ENCODE measurements at places on chromosomes 1 and 21.

DNA sequence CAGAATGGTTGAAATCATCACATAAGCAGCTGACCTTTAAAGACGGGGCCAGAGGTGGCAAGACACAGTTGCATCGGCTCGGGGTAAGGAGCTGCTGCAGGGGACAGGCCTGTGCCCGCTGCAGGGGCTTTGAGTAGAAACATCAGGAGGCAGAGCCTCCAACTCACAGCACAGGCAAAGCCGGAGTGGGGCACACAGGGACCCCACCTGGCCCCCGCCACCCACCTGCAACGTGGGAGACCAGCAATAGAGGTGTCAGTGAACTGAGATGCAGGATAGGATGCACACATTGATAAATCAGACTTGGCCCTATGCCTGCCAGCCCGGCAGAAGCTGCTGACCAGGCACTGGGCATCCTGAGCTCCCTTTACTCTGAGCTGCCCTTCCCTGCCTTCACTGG, 257.2 kb downstream of the NPHP4 start:
- DNase-seq: no peak

- no peak for DNase-seq
Measured at GRCh38 chr21:26948194-26948593, 18.7 kb downstream of the ADAMTS5 start.

- no peak for DNase-seq
Measured at GRCh38 chr1:223429313-223429731, 36.1 kb downstream of the CCDC185 start.

DNA sequence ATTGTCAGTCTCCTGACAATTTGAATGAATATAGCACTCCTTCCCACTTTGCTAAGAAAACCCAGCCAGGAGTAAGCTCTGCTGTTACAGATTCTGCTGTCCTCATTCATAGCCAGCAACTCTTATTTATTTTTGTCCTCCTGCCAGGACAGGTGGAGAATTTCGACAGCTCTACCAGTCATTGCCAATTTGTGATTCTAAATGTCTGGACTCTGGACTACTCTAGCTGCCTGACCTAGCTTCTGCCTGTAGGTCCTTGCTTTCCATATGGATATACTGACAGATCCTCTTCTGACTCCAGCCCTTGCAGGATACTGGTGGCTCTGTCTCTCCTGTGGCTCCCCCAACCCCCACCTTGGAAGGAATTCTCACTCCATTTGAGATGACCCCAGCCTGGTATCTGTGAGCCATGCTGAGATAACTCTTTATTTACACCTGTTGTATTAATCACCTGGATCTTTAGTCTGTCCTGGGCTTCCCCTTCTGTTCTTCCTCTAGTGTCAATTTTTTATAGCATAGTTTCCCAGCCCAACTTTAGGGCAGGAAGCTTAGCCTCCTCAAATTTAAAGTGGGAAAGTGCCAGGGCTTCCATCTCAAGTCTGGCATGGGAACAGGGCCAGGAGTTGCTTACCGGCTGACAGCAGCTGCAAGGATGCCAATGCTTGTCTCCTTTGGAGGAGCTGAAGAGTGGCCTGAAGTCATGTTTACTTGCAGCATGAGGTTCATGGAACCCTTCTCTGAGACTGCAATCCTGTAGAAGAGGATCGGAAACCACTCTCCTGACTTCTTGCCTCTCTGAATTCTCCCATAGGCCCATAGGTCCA, 6.7 kb downstream of the PM20D1 start:
- no peak for DNase-seq

GRCh38 chr1:234965111-234965510, 163.5 kb downstream of the TOMM20 start:
- no peak for DNase-seq

DNA sequence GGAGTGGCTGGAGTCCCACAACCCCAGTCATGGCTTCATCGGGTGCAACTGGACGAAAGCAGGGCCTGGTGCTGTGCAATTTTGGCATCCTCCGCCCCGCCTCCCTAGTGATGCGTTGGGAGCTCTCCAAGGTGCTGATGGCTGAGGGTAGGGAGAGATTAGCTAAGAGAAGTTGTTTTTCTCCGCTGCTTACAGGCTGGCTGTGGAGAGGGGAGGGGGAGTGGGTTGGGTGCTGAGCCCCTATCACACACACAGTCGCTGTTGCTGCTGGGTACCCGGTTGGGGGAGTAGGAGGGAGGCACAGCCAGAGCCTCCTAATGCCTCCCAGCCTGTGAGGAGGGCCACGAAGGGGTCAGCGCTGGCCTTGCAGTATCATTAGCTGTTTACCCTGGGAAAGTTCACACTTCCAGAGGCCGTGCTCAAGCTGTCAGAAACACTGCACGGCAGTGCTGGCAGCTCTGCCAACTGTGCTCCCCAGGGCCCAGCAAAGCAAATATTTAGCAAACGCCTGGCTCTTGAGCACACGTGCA, 110.0 kb downstream of the GRIK3 start:
- peak; percentile 77 for DNase-seq

DNA sequence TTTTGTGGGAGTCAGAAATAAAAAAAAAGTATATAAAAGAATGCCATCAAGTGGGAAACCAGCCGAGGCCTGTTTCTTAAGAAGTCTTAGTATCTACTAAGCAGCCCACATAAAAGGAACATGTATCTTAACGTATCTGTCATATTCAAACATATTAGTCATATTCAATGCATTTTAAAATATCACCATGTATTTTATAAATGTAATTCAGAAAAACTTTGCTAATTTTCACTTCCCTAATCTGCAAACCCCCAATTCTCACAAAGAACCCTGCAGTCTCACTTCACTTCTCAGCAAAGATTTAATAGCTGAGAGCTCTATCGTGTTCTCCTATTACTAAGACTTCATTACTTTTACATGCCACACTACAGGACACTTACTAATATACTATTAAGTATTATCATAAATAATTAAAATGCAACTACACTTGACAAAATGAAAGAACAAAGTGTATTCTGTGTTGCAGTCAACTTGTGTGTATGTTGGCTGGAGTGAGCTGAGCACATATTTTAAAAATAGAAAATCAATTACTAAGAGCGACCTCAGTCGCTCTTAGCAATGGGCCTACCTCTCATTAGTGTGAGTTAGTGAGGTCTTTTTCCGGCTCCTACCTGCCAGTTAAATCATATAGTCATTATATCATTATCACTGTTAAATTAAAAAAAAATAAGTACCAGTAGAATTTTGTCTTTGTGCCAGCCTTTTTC, 484.3 kb downstream of the LMO4 start:
- no peak for DNase-seq

DNA sequence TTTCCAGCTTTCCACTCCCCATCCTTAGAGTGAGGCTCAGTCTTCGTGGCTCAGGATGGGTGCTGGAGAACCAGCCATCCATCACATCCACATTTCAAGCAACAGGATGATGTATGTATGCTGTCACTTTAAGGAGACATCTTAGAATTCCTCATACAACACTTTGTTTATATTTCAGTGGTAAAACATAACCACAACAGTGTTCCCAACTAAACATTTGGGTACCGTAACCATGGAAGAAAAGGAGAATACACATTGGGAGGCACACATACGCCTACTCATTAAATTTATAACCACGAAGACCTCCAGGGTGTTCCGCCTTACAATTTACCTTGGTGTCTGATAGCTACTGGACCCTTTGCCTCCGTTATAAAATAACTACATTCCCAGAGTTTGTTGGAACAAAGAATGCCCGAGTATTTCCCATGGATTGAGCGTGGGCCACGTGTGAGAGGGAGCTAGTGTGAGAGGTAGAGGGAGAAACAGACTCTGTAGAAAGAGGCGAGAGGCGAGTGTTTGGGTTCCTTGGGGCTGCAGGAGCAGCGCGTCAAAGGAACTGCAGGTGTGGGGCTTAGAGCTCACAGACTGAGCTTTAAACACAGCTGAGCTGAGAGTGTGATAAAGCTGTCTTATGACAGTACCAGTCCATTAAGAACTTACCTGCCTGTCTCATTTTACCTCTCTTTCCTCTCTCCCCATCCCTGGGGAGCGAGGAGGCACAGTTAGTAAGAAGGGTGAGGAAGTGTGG, 111.5 kb upstream of the USP24 start:
- DNase-seq: no peak

Measured in NT2/D1 (cell line).